ENCODE measurements at places on chromosomes 16 and 17.

DNA sequence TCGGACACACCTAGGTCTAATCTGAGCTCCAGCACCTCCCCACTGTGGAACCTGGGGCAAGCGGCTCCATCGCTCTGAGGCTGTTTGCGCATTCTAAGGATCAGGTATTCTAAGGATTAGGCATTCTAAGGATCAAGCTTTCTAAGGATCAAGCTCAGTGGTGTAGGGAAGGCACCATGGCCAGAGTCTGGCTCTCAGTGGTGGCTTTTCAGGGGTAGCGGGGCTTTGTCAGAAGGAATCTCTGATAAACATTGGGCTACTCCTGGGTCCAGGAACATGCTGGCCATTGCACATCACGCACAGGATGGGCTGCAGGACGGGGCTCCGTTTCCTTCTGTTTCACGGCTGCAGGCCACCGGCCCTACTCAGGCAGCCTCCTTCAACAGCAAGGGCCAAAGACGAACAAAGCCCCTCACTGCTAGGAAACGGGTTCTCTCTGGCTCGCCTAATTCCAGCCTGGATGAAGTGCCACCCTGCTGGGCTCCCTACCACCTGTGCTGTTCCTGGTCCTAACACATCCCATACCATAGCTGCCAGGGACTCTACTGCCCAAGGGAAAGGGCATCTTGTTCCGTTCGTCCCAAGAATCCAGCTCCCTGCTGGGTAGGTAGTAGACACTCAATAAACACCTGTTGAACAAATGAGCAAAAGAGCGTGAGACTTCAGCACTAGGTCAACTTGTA is 5.5 kb downstream of the C1QTNF1 start:
- DNase-seq, result no peak

- peak; percentile 87 for DNase-seq
These were observed 23.0 kb upstream of the NSRP1 start for GRCh38 chr17:30093463-30094147.

DNA sequence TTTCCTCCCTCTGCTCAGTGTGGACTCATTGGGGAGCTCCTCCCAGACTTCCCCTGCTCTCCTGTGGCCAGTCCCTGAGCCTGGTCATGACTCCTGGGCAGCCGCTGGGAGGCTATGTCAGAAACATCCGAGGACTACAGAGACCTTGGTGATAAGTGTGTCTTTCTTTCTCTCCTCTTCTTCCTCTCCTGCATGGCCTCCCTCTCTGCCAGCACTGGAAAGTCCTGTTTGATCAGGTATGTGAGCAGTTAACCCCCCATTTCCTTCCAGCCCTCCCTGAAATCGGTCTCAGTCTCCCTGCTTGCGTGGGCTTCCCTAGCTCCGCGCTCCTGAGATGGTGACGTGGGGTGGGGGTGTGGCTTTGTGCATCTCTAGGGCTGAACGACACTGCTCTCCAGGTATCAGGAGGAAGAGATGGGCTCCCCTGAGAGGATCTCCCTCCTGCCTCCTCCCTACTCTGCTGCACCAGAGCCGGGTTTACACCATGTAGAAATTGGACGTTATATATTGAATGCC is 2.1 kb downstream of the RHBDL3 start:
- no peak for DNase-seq

DNA sequence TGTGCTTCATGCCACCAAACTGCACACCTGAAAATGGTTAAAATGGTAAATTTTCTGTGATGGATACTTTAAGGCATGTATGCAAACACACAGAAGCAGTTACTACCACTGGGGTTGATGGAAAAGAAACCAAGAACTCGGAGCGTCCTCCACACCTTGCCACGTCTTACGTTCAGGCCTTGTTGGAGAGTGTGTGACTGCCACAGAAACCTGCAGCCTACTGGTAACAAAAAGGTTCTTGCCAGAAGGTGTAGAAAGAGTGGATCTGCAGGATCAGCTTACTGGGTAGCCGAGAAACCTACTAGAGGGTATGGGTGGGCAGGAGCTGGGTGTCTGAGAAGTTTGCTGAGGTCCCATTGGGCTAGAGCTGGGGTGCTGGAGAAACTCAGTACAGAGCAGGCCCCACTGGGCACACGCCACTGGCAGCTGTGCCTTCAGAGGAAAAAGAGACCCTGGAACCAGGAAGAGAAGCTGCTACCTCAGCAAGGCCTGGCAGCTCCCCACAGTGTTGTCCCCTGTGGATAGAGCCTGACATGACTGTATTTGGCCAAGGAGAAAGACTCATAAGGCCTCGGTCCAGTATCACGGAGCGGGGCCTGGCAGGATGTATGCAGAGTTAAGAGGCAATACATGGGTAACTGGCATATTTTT is 204.6 kb downstream of the SEC14L1 start:
- no peak for DNase-seq

- no peak for DNase-seq
These were observed 1.6 kb upstream of the TBX21 start for GRCh38 chr17:47731396-47731795.

GRCh38 chr17:4444782-4445473 is 11.2 kb downstream of the SPNS3 start:
- DNase-seq, result no peak

- peak; percentile 63 for DNase-seq
These were observed 16.8 kb downstream of the PDK2 start for GRCh38 chr17:50111673-50112655.

GRCh38 chr16:84611041-84611440 is 6.8 kb downstream of the COTL1 start:
- peak; percentile 48 for DNase-seq

DNA sequence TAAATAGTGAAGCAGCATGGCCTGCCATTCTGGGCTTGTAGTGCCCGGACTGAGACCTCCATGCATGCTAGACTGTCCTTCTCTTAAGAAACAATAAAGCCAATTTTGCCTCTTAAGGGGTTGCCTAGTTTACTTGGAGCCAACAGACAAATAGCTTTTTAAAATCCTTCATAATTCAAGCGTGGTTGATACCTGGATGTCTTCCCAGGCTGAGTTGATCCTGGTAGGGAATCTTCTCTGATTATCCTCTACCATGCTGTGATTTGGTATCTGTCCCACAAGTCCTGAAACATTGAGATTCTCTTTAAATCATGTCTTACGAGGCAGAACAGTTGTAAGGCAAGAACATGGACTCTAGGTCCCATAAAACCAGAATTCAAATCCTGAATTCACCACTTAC is 359.6 kb upstream of the CCL2 start:
- no peak for DNase-seq

GRCh38 chr17:80738020-80738808 is 193.6 kb downstream of the RPTOR start:
- DNase-seq, result no peak

GRCh38 chr16:12899529-12900143 is 1.8 kb upstream of the SHISA9 start:
- no peak for DNase-seq

DNA sequence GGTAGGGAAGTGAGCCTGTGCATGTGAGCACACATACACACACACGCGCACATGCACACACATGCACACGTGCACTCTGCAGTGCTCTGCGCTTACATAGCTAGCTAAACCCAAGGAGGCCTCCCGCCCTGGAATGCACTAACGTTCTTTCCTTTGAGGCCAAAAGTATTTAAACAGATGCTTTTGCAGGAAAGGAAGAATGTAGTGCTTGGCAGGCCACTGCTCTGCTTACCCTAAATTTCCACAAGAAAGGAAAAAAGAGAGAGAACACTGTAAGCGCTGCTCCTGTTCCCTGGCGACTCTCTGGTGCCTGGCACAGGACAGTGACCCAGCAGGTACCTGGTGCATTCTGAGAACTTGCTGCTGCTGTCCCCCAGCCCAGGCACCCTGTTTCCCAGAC is 31.3 kb upstream of the MRPS23 start:
- peak; percentile 94 for DNase-seq
